ENCODE measurements at places on chromosomes 1 and 21.

GRCh38 chr1:227396539-227397353 lies 78.5 kb upstream of the CDC42BPA start:
- no peak for DNase-seq

DNA sequence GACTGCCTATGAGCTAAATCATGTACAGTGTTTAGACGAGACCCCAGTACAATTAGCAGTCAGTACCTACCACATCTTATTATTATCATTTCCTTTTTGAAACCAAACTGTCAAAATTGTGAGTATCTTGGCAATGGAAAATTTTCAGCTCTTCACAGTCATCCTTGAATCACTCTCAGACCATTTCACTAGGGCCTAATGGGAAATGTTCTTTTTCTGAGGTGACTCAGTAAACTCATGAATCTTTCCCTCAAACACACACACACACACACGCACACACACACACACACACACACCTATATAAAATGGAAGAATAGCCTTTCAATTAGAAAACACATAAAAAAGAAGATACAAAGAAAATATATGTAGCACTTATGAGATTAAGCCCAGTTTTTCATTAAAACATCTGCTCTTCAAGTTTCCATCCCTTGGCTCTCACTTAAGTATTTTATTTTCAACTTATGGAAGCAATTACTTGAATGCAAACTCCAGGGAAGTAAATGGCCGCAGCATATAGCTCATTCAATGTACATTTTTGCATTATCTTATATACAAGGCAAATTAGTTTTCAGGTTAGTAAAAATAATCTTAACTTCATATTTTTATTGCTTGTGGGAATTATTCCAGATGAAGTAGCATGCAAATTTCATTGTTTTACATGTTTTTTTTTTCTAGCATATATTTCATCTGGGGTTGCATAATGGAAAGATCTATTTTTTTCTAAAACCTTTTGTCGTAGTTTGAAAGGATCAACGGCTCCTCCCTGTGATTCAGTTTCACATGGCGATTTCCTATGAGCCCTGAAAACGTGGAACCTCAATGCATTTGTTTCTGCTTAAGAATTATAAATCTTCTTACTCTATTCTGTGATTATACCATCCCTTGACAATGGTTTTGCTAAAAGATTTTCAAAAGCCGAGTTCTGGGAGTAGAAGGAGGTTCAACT lies 46.3 kb upstream of the TMPRSS15 start:
- no peak for DNase-seq

DNA sequence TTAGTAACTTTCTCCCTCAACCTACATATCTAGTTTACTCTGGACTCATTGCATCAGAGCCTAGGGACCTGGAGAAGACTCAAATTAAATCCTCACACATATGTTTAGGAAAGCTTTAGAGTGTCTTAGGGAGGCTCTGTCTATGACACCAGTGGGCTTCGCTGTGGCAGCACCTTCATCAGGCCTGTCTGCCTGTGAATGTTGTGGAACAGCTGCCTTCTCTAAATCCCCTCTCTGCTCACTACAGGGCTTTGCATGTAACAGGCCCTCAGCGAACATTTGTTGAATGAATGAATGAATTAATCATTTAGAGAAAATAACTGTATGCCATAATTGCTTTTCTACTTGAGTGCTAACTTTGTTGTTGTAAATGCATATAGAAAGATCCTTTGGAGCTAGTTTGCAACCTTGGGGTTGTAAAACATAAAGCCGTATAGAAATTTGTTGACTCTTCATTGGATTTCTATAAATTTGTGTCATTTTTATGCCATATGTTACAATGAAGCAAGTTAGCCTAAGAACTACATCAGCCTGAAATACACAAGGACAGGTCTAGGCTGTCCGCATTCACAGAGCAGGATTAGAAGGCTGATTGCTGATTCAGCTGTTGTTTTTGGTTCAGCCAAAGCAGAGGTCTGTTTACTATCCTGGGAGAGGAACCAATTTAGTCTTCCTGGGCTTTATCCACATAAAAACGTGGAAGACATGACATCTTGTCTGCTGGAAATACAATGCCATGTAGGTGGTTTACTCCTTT lies 238.0 kb downstream of the ASTN1 start:
- DNase-seq = no peak

GRCh38 chr1:85406081-85406480 lies 58.9 kb downstream of the DDAH1 start:
- DNase-seq = no peak

DNA sequence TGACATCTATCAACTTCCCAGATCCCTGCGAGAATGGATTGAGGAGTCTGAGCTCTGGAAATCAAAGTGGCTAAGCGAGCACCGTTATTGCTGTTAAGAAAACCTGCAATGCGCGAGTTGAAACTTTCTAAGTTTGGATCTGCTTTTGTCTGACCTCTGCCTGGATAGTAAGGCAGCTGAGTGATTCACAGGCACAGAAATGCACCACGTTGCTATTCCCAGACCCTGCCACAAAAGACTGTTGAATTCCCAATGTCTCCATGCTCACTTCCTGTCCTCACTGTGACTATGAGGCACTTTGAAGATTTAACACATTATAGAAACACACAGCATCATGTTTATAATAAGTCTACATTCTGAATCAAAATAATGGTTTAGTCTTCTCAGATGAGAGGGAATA lies 27.1 kb upstream of the CNIH3 start:
- no peak for DNase-seq

GRCh38 chr1:4422504-4423289 lies 231.7 kb upstream of the AJAP1 start:
- no peak for DNase-seq

GRCh38 chr1:190908246-190908645 lies 430.6 kb upstream of the BRINP3 start:
- DNase-seq = no peak

GRCh38 chr1:154334079-154335024 lies 9.0 kb downstream of the ATP8B2 start:
- DNase-seq = no peak

- DNase-seq = no peak
Observed at GRCh38 chr1:203095061-203095690, 9.4 kb upstream of the MYOG start.

- DNase-seq = no peak
Observed at GRCh38 chr1:54300401-54300800, 100.4 kb downstream of the MRPL37 start.

GRCh38 chr1:19819701-19820100 lies 4.6 kb upstream of the RNF186 start:
- DNase-seq = no peak

GRCh38 chr1:185044387-185044786 lies 971 bp upstream of the RNF2 start:
- no peak for DNase-seq

- DNase-seq = no peak
Observed at GRCh38 chr1:66439031-66439740, 94.8 kb upstream of the SGIP1 start.

- DNase-seq = no peak
Observed at GRCh38 chr1:236608930-236609726, 4.8 kb upstream of the HEATR1 start.

Data from activated naive CD4-positive, alpha-beta T cell treated with anti-CD3 and anti-CD28 coated beads, Interleukin-2, amount 50 U/mL, for 72 hours (primary cell).